ENCODE measurements at places on chromosomes 11 and 22. TPM values are rescaled to one million over a fixed set of nuclear protein-coding genes. Genes with fewer than 3 reads are reported as not detected.

DNA sequence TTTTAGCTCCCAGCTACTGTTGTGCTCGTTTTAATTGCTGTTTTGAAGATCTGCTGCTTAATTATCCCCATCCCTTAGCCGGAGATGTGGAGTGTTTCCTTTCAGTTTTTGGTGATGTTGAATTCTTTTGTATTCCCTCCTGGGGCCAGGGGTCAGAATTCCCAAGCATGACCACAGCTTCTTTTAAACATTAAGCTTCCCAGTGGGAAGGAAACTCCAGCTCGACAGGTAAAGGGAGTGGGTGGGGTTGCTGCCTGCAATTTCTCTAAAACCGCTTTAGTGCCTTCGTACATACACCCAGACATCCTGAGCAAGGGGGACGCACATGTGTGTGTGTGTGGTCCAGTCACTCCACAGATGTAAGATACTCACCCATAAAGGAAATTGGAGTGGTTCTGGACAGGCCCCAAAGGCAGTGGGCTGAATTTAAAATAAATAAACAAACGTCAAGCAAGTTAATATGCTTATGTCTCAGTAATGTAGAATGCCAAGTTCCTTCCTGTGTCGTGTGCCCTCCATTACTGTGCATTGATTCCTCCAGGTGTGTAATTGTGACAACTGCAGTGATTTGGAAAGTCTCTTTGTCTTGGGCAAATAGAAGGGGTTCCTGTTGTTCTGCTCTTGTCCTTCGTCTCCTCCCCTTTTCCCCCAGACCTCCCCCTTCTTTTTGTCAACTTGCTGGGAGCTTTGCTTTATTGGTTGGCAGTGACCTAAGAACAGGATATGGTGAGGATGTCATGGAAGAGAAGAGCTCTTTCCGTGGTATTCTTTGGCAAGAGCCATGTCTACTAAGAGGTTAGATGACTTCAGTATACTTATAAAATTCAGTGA is 19.2 kb upstream of the ADSL start:
- peaks cover 76% of the 10 kb centered on the region for H3K36me3 ChIP-seq
- no peaks in the 10 kb centered on the region for H3K27me3 ChIP-seq
- no peak for DNase-seq
- H3K4me1 ChIP-seq = peaks cover 13% of the 10 kb centered on the region
- no peak overlapping the region for H3K27ac ChIP-seq

- no peaks in the 10 kb centered on the region for H3K27me3 ChIP-seq
- peaks cover 64% of the 10 kb centered on the region for H3K36me3 ChIP-seq
- H3K27ac ChIP-seq = peak overlapping the region; percentile 100
- no peak for DNase-seq
- H3K4me3 ChIP-seq = peak overlapping the region; percentile 96
- H3K4me1 ChIP-seq = peaks cover 69% of the 10 kb centered on the region
Observed at GRCh38 chr22:29269230-29269604, 1.1 kb downstream of the EWSR1 start.

DNA sequence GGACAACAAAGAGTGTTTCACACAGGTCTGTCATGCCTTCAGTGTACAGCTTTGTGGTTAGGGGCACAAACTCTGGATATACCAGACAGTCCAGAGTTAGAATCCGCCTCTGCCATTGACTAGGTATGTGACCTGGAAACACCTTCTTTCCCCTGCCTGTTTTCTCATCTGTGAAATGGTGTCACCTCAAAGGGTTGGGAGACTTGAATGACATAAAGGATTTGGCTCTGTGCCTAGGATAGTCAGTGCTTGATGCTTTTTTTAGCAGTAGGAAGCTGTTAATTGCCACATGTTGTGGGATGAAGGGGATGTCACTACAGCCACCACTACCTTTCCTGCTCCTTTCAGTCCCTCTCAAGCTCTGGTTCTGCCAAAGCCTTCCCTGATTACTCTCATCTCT is 17.4 kb upstream of the LRRC55 start:
- peaks cover 9% of the 10 kb centered on the region for H3K27me3 ChIP-seq
- H3K4me3 ChIP-seq = no peak overlapping the region
- DNase-seq = no peak
- H3K4me1 ChIP-seq = no peaks in the 10 kb centered on the region
- no peaks in the 10 kb centered on the region for H3K36me3 ChIP-seq

MYOD1 gene
- total RNA-seq = not detected

CHORDC1 gene
- total RNA-seq = 63.4 TPM

DNA sequence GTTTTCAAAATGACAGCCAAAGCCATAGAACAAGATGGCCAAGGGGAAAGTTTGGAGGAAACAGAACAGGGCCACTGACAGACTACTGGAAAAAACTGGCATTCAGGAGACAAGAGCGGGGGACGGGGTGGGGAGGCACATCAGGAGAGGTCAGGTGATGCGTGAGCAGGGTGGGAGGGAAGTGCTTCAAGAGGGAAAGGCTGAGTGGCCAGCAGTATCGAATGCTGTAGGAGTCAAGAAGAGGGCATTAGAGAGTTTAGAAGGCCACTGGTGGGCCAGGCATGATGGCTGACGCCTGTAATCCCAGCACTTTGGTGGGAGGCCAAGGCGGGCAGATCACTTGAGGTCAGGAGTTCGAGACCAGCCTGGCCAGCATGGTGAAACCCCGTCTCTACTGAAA is 8.2 kb downstream of the GTPBP1 start:
- DNase-seq = no peak
- no peak overlapping the region for H3K27ac ChIP-seq
- no peak overlapping the region for H3K4me3 ChIP-seq

DNA sequence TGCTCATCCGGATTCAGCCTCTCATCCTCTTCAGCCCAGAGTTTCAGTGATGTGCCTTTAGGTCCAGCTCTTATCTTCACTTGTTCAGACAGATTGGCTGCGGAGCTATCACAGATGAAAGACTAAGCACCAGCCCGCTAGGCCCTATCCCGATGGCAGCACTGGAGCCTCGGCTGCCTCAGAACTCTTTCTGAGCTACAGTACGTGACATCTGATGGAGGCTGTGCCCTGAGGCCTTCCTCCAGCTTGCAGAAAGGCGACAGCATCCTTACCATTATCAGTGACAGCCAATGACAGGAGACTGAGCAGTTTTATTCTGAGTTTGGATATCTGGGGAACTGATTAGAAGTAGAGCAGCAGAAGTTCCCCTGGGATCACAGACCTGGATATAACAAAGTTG is 4.0 kb downstream of the OR8B8 start:
- H3K4me3 ChIP-seq = no peak overlapping the region
- no peaks in the 10 kb centered on the region for H3K4me1 ChIP-seq
- no peaks in the 10 kb centered on the region for H3K36me3 ChIP-seq
- peaks cover 11% of the 10 kb centered on the region for H3K27me3 ChIP-seq
- H3K27ac ChIP-seq = no peak overlapping the region

DNA sequence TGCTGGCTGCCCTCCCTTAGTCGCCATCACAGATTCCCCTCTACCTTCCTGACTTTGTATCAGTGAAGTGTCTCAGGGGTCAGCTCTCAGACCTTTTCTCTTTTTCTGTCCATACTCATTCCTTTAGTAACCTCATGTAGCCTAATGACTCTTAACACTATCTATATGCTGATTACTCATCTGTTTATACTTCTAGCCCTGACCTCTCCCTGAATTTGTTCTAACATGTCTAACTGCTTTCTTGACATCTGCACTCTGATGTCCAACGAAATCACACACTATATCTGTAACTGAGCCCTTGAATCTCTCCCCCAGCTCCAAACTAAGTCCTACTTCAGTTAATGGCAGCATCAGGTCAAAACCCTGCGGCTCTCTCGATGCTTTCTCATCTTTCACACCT is 135.8 kb upstream of the TIMP3 start:
- no peaks in the 10 kb centered on the region for H3K36me3 ChIP-seq
- no peaks in the 10 kb centered on the region for H3K27me3 ChIP-seq
- no peak for DNase-seq

GRCh38 chr22:21719024-21719423 is 16.6 kb downstream of the YPEL1 start:
- H3K4me3 ChIP-seq = peak overlapping the region; percentile 9
- peak overlapping the region; percentile 64 for H3K27ac ChIP-seq
- H3K4me1 ChIP-seq = peaks cover 16% of the 10 kb centered on the region
- no peak for DNase-seq

TMEM109 gene
- total RNA-seq = 121 TPM

GRCh38 chr11:64097468-64098317 is 62.0 kb downstream of the FLRT1 start:
- H3K36me3 ChIP-seq = no peaks in the 10 kb centered on the region
- H3K27ac ChIP-seq = no peak overlapping the region
- DNase-seq = no peak
- no peak overlapping the region for H3K4me3 ChIP-seq
- H3K4me1 ChIP-seq = no peaks in the 10 kb centered on the region

Data from activated B cell treated with CpG ODN at 0.5 μM for 24 hours (primary cell).